NCI-H446 treated with DMSO at 0.1 percent for 48 hours (cell line): ENCODE measurements at places on chromosomes 11 and 22.
A peak's percentile ranks its signal among the peaks of the same experiment; 100 is the strongest.

- peak; percentile 45 for DNase-seq
Measured at GRCh38 chr11:58788355-58789023, 56.0 kb downstream of the GLYATL2 start.

DNA sequence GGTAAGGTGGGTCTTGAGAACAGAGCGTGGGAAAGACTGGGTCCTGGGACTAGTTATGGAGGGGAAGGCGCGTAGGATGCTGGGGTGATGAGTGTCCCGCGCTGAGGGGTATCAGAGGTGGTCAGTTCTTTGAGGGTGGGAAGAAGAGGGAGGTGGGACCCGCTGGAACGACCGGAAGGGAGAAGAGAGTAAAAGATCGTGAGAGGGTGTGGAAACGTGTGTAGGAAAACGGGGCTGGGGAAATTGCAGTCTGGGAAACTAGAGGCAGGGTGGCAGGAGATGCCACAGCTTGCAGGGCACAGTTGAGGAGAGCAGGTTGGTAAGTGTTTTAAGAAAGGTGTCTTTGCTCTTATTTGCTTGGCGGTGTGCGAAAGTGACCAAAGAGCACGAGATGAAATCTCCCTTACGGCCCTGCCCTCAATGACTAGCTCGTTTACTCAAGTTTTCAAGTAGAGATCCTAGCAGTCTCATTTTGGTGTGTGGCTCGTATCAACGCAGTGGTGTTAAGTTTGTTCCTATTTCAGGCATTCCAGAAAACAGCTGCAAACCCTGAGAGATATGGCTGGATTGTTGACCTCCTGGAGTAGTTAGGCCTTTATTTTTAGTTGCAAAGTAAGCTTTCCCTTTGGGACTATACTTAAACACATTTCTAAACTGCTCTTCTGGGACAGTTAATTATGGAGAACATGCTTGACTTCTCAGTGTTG, 615 bp downstream of the STT3A start:
- no peak for DNase-seq

DNA sequence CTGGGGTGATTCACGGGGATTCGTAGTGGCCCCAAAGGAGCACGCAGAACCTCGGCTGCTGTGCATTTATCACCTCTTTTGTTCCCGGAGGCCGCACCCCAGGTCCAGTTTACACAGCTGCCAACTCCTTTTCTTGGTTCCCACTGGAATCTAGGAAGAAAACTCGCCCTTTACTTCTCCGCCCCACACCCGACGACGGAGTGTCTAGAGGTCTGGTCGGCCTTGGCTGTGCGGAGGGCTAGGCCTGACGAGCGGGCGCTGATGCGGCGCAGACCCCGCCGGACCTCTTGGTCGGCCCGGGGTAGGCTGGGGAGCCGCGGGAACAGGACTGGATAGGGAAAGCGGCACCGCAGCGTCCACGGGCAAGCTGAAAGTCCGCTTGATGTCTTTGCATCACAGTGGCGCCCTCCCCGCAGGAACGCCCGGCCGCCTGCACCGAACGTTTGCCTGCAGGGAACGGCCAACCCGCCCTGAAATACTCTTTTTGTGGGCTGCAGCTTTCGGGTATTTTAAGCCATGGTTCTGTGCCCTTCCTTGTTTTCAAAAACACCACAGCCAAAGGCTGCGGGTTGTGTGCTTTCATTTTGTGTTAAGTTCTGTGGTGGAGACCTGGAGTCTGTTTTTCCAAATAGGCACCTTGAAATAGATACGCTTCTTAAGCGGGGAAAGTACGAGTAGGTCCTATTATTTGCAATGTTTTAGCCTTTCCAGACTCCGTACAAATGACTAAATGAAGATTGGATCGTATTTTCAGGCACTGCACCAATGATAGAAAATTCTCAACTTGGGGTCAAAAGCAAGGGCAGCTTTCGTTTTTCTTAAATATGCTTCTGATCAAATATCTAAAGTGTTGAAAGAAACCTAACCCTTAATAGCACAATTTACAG, 829 bp upstream of the ZBED5 start:
- DNase-seq, result peak; percentile 51

DNA sequence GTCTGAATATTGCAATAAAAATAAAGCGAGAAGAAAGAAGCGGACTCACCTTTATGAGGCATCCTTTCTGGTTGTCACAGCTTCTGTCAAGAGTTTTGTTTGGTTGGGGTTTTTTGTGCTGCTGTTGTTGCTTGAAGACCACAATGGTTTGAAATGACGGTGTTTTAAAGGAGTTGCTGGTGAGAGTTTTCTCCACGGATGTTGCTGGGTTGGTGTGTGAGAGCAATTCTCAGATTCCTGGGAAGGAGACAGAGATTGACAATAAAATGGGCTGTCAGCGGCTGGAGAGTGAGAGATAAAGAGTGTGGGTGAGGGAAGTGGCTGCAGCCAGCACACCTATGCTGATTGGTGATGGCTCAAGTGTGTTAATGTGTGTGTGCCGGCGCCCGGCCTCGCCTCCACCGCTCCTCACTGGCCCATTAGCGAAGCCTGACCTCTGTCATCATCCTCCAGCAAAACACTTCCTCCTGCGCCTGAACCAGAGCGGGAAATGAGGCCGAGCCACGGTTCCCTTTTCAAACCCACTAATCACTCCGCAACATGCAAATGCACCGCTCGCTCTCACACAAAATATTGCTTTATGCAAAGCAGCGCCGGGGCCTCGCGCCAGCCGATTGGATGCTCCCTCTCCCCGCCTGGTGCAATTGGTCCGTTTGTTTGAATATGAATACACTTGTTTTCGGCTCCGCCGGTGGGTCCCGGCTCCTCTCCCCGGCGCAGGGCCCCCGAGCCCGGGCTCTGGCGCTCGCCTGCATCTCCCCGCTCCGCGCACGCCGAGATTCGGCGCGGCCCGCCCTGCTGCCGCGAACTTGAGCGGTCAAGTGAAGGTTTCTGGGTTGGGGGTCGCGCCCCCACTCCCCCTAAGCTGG, at the start of gene PAX6:
PAX6 (minus strand) TSS at position 544 of the 869 bp plus-strand sequence. CDS start 4,911 bp downstream, outside the sequence.
- DNase-seq, result peak; percentile 100

DNA sequence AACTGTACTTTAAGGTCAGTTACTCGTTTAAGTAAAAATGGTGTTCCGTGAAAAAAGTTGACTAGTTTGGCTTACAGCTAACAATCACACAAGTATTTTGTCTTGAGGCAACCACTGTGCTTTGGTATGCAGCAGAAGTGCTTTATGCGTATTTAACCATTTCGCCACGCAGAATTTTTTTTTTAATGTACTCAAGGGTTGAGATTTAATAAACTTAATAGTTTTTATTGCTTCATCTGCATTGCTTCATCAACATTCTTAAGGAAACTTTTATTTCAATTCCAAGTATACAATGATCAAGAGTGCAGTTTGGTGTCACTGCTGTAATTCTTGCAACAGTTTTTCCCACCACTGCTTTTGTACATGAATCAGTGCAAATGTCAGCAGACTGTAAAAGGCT, 66.4 kb downstream of the ZNRF3 start:
- no peak for DNase-seq

- DNase-seq, result peak; percentile 94
Measured at GRCh38 chr11:8671193-8671612, 11.3 kb downstream of the TRIM66 start.

DNA sequence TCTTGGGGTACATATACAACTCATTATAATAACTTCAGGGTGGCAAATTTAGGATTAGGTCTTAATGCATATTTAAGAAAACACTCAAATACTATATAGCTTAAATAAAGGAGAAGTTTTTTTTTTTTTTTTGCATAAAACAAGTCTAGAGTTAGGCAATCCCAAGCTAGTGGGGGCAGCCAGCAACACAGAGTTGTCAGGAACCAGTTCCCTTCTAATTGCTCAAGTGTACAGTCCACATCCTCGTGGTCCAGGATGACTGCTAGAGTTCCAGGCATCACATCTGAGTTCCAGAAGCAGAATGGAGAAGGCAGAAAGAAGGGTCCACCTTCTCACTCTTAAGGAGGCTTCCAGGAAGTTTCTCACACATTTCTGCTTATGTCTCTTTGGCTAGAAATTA, 261.9 kb upstream of the PLET1 start:
- DNase-seq, result no peak
